ENCODE measurements at places on chromosomes 1 and 21.

GRCh38 chr1:158506369-158506987 is 34.5 kb downstream of the OR10R2 start:
- peak; percentile 11 for DNase-seq

GRCh38 chr1:46180082-46180616 is 3.9 kb upstream of the P3R3URF start:
- no peak for DNase-seq

- DNase-seq: peak; percentile 42
Measured at GRCh38 chr1:39105061-39105840, 79.1 kb downstream of the NDUFS5 start.

- DNase-seq: no peak
Measured at GRCh38 chr1:101150266-101150665, 86.6 kb upstream of the S1PR1 start.

- no peak for DNase-seq
Measured at GRCh38 chr1:36663772-36664430, 181.2 kb upstream of the CSF3R start.

DNA sequence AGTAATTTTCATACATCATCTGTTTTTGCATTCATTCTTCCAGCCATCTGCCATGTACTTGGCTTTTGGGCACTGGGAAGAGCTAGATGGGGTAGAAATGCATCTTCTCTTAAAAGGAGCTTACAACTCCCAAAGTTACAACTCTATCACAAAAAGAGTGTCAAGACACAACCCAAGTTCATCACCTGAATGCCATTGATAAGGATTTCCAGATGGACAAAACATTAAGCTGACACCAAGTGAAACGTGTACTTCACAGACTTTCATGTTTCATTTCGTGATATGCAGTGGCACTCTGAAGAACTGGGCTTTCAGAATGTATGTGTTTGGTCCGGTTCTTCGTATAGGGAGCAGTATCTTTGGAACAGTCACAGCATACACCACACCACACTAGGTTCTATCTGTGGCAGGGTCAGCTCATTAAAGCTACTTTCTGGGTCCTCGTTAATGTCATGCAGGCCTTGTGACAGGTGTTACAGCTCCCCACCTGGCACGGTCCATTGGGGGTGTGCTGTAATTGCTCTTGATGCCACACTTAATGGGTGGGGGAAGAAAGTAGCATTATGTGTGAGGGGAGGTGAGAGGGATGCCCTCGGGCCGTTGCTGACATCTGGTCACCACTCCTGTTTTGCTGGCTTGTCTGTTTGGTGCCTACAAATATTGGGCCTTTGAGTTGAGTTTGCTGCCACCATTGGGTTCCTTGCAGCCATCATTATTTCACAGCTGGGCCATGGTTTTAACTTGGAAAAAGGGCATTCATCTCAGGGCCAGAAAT is 164.9 kb downstream of the NFIA start:
- no peak for DNase-seq

DNA sequence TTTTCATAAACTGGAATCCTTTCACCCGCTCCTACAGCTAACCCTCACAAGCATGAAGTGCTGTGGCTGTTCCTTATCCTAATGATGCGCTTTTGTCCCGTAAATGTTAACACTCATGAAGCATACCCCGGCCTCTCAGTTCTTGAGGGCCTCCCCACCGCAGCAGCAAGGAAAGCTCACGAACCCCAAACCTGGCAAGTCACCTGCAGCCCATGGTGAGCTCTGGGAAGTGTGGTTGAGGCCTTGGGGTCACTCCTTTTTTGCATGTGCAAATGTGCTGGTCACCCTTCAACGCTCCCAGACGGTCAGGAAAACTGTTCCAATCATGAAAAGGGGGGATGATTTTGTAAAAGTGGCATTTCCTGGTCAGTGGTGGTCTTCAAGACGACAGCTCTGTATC is 124.6 kb downstream of the PRDM2 start:
- DNase-seq: no peak

DNA sequence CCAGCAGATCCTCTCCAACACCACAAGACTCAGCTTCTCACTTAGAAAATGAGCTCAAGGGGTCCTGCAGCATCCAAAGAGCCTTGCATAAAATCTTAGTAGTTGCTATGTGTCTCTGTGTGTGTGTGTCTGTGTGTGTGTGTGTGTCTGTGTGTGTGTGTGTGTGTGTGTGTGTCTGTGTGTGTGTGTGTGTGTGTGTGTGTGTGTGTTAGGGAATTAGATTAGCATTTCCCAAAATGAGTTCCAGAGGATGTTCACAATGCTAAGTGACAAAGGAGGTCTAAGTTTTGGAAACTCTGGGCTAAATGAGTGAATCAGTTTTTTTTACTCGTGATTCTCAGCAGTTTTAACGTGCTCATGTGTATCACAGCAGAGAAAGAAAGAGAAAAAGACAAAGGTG is 30.5 kb downstream of the TNNT2 start:
- DNase-seq: no peak

DNA sequence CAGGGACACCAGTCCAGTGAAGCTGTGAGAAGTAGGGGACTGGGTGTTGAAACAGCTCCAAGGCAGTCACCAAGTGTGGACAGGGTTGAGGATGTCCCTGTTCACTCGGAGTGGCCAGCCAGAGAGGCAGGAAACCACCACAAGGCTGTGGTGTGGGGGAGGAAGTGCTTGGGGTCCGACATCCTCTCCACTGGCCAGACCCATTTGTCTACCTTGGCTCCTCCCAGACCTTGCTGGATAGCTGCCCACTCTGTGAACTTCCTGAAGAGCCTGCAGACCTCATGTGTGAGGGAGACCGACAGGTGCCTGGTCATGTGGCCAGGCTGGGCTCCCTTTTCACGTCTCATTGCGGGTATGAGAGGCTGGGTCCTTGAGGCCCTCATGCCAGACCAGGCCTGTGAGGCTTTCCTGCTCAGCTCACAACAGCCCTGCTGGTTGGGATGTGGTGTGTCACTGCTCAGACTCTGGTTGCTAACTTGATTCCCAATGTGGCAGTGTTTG is 21.8 kb downstream of the CYP4B1 start:
- no peak for DNase-seq
